ENCODE measurements at places on chromosomes 12 and 14.
A peak's percentile ranks its signal among the peaks of the same experiment; 100 is the strongest.

GRCh38 chr14:103820908-103821307 is 26.5 kb downstream of the PPP1R13B start:
- no peak for DNase-seq

- no peak for DNase-seq
Measured at GRCh38 chr12:124620606-124621295, 53.3 kb upstream of the NCOR2 start.

GRCh38 chr12:93877446-93877845 is 200.3 kb downstream of the CRADD start:
- no peak for DNase-seq

GRCh38 chr14:94045563-94046345 is 19.6 kb downstream of the OTUB2 start:
- no peak for DNase-seq

- no peak for DNase-seq
Measured at GRCh38 chr12:18361433-18361832, 100.1 kb downstream of the PIK3C2G start.

DNA sequence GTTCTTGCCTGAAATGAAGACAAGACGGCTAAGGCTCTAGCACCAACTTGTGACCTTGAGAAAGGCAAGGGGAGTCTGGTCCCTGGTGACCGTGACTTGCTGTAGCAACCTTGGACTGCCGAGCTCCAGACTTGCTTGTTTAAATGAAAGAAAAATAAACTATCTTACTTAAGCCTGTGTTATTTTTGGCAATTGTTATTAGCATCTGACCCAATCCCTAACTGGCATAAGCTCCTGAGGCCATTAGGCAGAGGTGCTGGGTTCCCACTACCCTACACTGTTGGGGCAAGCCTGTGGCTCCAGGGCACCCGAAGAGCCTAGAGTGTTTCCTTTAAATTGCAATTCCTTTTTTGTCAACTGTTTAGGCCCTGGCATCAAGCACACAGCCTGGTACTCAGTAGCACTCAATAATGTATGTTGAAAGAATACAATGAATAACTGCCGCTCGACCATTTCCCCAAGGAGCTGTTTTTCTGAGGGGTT is 106.9 kb upstream of the HIF1A start:
- DNase-seq, result no peak

DNA sequence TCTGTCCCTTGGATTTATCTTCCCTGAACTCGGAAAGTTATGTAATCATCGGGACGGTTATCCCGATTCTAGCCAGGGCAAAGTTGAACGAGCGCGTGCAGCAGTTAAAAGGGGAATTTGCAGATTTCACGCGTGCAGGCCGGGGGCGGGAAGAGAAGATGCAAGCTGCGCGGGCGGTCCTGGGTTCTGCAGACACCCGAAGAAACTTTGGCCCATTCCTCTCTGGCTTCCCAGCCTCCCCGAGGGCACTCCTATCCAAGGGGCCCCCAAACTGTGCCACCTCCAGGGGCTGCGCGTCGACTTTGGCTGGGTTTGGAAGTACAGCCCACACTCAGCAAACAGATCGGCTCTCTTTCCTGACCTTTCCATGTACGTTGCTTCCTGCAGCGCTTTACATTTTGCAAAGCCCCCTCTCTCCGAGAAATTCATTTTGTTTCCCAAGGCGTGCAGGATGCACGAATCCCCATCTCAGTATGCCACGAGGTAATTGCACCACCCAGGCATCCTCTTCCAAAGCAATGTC is 941 bp upstream of the PPP1CC start:
- DNase-seq, result peak; percentile 15

DNA sequence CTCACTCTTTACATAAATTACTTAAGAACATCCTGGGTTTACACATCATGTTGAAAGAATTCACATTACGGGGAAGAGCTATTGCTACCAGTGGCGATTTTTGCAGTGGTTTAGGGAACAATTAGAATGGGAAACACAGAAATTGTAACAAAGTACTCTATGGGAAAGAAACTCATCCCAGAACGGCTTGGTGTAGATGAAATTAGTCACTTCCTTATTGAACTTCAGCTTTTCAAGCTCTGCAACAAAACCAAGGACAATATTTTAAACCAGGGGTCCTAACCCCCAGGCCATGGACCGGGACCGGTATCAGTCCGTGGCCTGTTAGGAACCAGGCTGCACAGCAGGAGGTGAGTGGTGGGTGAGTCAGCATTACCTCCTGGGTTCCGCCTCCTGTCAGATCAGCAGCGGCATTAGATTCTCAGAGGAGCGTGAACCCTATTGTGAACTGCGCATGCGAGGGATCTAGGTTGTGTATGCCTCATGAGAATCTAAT is 32.3 kb upstream of the FICD start:
- no peak for DNase-seq

DNA sequence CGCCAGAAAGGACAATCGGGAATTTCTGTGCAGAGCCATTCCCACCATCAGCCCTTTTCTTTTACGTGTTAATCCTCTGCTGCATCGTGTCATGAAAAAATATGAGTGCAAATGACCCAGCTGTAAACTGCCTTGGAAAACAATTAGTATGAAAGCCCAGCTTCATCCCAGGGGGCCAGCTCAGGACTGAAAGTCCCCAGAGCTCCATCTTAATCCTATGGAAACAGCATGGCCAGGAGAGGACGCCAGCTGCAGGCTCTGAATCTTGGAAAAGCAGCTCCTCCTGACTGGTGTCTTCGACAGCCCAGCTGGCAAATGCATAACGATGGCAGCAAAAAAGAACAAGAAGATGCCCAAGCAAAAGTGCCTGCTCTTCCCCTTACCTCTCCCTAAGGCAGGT is 191.5 kb downstream of the NTF3 start:
- peak; percentile 84 for DNase-seq

GRCh38 chr12:39230086-39230485 is 212.8 kb downstream of the KIF21A start:
- DNase-seq, result no peak

DNA sequence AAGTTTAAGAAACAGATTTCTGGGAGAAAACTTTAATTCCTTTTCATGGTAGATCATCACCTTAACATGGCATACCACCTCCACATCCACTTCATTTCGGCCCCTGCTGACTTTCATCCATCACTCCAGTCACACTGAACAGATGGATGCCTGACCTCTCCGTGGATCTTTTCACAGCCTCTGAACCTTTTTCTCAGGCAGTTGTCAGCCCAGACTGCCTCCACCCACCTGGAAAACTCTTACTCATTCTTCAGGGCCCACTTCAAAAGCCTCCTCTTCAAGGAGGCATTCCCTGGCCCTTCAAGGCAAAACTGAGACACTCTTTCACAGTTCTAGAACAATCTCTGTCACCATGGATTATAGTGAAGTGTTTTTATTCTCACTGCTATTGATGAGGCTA is 52.9 kb downstream of the GXYLT1 start:
- no peak for DNase-seq

GRCh38 chr12:32357601-32358249 is 41.6 kb upstream of the FGD4 start:
- no peak for DNase-seq

DNA sequence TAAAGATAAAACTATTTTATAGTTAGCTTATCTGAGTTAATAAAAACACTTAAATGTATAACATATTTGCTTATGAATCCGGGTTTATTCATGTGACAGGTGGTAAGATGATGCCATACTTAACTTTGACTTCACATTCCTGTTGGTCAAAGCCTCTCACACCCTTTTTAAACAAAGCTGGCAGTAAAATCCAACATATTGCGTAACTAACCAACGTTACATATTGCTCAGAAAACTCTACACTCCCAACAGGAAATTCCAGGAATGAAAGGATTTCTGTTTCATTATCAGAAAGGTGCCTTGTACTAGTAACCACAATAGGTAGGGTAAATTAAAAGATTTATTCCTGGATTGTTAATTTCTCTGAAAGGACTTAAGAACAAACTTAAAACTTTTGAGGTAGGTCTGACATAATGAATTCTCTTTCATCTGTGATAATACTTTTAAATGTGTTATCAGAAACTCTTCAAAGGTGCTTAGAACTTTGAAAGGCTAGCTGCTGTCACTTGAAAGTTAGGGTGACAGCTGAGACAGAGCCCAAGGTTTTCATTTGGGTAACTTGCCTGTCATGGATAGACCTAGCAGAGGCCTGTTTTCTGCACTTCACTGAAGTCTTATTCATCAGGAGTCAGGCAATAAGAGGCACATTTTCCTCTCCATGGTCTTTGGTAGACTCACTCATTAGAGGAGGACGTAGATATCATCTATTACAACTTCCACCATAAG is 23.8 kb upstream of the CATSPERB start:
- DNase-seq, result no peak

DNA sequence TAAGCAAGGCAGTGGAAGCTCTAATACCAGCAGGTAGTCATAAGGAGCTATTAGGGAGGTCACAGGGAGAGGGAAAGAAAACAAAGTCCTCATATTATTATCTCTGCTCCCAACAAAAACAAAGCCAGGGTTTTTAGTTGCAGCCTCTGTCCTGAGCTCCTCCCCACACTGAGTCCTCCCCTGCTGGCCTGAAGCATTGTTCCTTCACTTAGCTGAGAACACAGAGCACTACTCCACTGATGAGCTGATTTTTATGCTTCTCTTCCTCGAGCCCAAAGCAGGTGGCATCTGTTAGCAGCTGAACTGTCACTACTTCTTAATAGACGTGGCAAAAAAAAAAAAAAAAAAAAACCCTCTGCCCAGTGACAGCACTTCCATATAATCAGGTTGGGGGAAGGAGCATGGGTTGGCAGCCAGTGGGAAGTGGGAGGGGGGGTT is 10.5 kb upstream of the STAC3 start:
- no peak for DNase-seq

DNA sequence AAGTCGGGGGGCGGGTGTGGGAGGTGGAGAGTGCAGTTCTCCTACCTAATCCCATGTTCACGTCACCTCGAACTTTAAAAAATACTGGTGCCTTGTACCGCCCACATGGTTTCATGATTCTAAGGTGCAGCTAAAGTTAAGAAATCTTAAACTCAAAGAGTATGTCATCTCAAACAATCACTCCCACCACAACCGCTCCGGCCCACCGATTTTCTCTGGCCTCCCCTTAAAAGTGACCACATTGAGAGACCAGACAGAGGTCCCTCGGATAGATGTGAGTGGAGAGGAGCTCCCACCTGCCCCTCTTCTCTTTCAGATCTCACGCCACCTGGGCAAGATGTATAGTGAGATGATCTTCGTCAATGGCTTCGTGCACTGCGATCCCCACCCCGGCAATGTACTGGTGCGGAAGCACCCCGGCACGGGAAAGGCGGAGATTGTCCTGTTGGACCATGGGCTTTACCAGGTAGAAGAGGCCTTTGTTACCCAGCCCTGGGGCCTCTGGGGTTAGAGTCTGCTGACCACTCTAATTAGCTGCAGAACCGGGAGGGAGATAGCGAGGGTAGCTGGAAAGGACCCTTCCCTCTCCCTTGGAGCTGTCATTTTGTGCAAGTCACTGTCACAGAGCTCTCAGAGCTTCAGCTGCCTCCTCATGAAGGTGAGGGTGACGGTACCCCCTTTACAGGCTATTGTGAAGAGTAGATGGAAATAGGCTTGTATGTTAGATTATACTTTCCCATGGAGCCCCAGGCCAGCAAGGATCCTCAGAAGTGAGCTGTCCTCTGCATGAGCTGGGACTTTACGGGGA is 124.4 kb downstream of the ADCK1 start:
- no peak for DNase-seq

DNA sequence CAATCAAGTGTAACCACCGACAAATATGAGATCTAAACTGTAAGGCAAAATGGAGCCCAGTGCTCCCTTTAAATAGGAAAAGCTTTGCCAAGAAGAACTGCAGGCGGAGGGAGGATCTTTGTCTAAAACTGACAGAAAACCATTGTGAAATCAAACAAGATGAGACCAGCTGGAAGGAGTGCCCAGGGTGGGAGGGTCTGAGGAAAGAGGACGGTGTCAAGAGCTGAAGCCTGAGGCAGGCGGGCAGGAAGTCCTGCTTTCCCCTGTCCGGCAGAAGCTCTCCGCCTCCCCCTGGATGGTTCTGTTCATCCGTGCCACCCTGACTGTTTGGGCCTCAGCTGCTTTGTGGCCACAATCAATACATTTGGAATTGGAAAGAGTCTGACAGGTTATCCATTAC is 37.5 kb downstream of the CDC42BPB start:
- DNase-seq, result no peak

DNA sequence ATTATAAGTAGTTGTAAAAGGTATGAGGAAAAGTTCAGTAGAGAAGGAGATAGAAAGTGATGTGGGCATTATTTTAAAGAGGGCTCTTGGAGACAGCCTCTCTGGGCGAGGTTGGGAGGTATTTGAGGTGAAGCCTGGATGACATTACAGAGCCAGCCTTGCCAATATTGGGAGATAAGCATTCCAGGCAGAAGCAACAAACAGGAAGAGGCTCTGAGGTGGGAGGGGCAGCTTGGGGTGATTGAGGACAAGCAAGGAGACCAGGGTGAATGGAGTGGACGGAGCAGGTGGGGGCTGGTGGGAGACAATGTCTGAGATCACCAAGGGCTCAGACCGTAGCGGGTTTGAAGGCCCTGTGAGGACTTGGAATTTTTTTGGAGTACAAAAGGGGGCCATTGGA is 87.3 kb downstream of the DYRK2 start:
- DNase-seq, result no peak

- DNase-seq, result no peak
Measured at GRCh38 chr12:92898755-92899154, 30.3 kb downstream of the EEA1 start.

DNA sequence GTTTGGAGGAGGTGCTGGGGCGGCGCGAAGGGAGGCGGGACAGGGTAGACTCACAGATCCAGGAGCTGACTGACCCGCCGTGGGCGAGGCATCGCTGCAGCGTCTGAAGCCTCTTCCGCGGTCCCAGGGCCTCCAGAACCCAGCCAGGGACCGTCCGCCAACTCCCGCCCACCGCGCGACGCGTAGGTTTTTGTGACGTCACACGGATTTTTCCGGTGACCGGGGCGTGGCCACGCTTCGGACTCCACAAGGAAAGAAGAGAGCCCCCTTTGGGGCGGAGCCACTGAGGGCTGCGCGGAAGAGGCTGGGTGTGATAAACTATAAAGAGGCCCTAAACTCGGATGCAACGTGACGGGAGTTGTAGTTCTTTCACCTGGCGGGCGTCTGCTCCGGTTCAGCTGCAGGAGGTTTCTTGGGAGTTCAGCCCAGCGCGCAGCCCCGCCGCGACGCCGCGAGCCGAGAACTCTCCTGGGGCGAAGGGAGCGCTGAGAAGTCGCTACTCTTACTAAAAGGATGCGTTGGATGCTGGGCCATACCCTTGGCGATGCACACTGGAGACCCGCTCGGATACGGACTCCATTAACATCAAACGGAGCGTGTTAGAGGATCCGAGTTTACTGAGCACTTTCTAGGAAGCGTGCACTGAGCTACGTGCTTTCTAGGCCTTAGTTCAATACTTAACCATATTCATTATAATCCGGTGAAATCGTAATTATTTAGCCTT is at the start of gene AMN1:
TSS of gene AMN1 (minus strand) at position 105 of the 724 bp plus-strand sequence. CDS start at position 92, 13 bp downstream.
- peak; percentile 99 for DNase-seq

- no peak for DNase-seq
Measured at GRCh38 chr14:24224618-24225071, 7.5 kb downstream of the NEDD8 start.

- no peak for DNase-seq
Measured at GRCh38 chr12:968545-968944, 19.1 kb upstream of the RAD52 start.

DNA sequence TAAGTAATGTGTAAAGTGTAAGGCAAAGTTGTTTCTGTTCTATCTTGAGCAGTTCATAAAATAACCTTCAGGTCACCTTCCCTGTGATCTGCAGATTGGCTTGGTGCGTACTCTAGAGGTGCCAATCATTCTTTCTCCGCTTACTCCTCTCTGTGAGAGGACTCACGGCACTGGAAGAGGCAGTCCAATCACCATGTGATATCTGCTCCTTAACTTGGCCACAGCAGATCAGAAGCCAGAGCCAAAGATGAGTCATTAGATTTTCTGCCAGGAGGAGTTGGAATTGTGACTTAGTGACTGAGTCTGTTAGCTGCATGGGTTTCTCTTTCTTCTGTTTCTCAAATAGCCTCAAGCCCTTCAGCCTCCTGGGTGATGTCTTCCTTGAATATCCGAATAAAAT is 165.5 kb downstream of the SLC41A2 start:
- no peak for DNase-seq

Measured in NCI-H524 (cell line).